ENCODE measurements at places on chromosomes 6 and 20. TPM values are rescaled to one million over a fixed set of nuclear protein-coding genes. Genes with fewer than 3 reads are reported as not detected.

DNA sequence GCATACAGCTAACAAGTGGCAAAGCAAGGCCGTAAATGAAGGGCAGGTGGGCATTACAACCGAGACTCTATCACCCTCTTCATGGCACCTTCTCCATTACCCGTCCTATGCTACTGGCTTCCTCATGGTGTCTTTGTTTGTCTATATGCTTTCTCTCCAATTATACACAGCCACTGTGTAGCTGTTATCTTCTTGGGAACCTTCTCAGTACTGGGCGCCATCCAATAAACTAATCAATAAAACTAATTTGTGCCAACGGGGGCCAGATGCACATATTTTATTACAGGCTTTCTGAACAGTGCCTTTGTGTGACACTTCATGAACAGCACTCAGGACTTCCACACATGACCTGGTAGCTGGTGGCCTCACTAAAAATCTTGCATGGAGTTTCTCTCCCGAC lies 149.8 kb upstream of the PCSK2 start:
- DNase-seq: no peak
- no peaks in the 10 kb centered on the region for H3K4me1 ChIP-seq
- H3K27me3 ChIP-seq: no peaks in the 10 kb centered on the region
- no peak overlapping the region for H3K4me3 ChIP-seq
- H3K27ac ChIP-seq: no peak overlapping the region
- H3K36me3 ChIP-seq: no peaks in the 10 kb centered on the region

DNA sequence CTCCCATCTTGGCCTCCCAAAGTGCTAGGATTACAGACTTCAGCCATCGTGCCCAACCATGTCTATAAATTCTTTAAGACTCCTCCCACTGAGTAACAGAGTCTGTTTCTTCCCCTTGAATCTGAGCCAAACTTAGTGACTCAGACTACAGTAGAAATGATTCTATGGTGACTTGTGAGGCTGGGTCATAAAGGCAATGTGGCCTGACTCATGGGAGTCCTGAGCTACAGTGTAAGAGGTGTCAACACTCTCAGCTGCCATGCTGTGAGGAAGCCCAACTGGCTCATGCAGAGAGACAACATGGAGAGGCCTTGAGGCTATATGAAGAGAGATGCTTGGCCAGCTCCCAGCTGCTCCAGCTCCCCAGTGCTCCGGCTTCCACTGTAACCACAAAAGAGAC lies 5.2 kb upstream of the NRSN2 start:
- H3K36me3 ChIP-seq: no peaks in the 10 kb centered on the region
- no peak overlapping the region for H3K27ac ChIP-seq
- DNase-seq: no peak
- no peaks in the 10 kb centered on the region for H3K27me3 ChIP-seq
- H3K4me1 ChIP-seq: peaks cover 3% of the 10 kb centered on the region
- H3K4me3 ChIP-seq: no peak overlapping the region

DNA sequence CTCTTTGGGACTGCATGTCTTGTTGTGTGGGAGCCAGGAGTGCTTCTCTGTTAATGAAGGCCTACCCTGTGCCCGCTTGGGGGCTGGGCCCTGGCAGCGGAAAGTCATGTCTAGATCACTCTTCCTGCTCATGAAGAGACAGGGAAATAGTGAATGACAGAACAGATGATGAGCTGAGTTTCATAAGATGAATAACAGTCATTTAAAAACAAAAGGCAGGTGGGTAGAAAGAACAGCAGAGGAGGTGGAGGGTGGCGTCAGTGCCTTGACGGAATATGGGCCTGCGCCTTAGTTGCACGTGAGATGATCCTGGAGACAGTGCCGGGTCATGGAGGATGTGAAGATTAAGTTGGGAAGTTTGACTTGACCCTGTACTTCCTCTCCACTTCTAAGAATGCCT lies 85.5 kb downstream of the ARID1B start:
- H3K4me3 ChIP-seq: no peak overlapping the region
- peaks cover 8% of the 10 kb centered on the region for H3K4me1 ChIP-seq
- no peaks in the 10 kb centered on the region for H3K27me3 ChIP-seq
- no peak for DNase-seq

DNA sequence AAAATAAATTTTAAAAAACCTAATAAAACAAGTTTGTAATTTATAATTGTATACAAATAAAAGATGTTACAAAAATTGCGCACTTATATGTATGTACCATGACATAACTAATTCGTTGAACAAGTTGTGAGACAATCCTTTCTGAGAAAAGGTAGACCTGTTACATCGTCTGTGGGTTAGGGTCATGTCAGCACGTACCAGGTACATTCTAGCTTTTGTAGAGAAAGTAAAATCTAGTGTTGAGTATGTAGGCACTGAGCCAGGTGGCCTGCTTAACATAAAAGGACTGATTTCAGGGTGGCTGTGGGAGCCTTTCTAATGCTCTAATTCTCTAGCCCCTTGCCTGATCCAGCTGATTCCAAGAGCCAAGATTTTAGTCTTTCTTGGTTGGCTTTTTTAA lies 10.4 kb downstream of the RPL7L1 start:
- H3K4me1 ChIP-seq: no peaks in the 10 kb centered on the region
- no peak overlapping the region for H3K4me3 ChIP-seq
- no peak overlapping the region for H3K27ac ChIP-seq

The SIRPD gene
- 1.9 TPM for polyA plus RNA-seq

DNA sequence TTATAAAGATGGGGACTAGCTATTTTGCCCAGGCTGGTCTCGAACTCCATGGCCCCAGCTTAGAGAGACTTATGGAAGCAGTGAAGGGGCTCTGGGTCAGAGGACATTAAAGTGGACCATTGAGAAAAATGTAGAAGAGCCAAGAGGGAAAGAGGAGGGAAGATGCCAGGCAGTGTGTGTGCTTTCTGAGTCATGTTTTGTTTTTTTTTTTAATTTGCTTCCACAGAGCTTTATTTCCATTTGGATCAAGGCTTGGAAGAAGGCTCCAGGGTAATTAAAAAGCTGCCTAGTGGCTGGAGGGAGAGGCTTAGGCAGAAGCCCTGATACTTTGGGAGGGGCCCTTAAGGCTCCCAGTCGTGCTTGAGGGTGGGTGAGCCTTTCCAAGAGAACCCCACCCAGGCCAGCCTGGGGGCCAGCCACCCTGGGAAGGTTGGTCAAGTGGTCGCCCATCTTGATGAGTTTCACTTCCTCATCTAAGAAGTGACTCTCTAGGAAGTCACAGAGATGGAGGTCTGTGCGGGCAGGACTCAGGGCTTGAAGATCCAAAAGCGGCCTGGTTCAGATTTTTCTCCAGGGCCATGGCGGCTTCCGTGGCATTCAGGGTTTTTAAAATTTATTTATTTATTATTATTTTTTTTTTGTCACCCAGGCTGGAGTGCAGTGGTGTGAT lies 3.0 kb upstream of the ZNF335 start:
- H3K36me3 ChIP-seq: no peaks in the 10 kb centered on the region
- no peak overlapping the region for H3K27ac ChIP-seq
- no peak for DNase-seq
- H3K4me1 ChIP-seq: no peaks in the 10 kb centered on the region
- no peak overlapping the region for H3K4me3 ChIP-seq

GRCh38 chr20:62305149-62305764 lies 2.5 kb downstream of the ADRM1 start:
- no peak overlapping the region for H3K27ac ChIP-seq
- H3K36me3 ChIP-seq: peaks cover 12% of the 10 kb centered on the region
- no peak overlapping the region for H3K4me3 ChIP-seq
- DNase-seq: no peak
- H3K27me3 ChIP-seq: no peaks in the 10 kb centered on the region

The CCN6 gene
- polyA plus RNA-seq: not detected

GRCh38 chr20:19492116-19492515 lies 265.9 kb upstream of the RIN2 start:
- no peak for DNase-seq
- no peak overlapping the region for H3K4me3 ChIP-seq
- H3K27ac ChIP-seq: no peak overlapping the region
- no peaks in the 10 kb centered on the region for H3K4me1 ChIP-seq

DNA sequence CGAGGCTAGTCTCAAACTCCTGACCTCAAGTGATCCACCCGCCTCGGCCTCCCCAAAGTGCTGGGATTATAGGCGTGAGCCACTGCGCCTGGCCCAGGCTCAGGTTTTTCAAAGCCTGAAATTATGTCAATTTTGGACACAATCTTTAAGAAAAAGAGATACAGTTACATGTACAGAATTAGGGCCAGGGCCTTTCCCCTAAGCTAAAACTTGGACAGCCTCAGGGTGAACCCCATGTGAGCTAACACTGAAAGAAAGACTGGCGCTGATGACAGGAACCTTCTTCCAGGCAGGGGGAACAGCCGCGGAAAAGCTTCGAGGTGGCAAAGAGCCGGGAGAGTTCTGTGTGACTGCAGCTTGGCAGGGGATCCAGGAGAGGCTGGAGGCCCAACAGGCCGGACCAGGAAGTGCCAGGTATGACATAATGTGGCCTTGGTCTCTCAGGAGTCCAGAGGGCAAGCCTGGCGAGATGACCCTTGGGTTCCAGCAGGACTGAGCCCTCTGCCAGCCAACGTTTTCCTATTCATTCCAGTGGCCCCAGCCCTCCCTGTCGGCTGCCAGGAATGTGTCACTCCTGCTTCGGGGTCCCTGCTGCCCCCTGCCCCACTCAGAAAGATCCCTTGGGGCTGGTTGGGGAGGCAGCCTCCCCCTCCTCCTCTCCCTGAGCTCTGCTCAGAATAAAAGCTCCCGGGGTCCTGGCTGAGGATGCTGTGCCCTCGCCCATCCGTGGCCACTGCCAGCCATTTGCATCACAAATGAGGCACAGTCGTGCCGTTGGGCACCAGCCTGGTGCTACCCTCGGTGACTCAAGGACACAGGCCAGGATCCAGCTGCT lies 37.3 kb downstream of the RBM38 start:
- H3K27me3 ChIP-seq: no peaks in the 10 kb centered on the region
- DNase-seq: no peak
- H3K4me1 ChIP-seq: peaks cover 3% of the 10 kb centered on the region
- no peaks in the 10 kb centered on the region for H3K36me3 ChIP-seq

- peaks cover 47% of the 10 kb centered on the region for H3K36me3 ChIP-seq
- no peaks in the 10 kb centered on the region for H3K27me3 ChIP-seq
- no peak overlapping the region for H3K27ac ChIP-seq
- DNase-seq: peak; percentile 12
- H3K4me3 ChIP-seq: no peak overlapping the region
Observed at GRCh38 chr20:41480054-41480770, 113.6 kb upstream of the EMILIN3 start.

- no peak overlapping the region for H3K4me3 ChIP-seq
- no peaks in the 10 kb centered on the region for H3K27me3 ChIP-seq
- peaks cover 6% of the 10 kb centered on the region for H3K4me1 ChIP-seq
- no peaks in the 10 kb centered on the region for H3K36me3 ChIP-seq
- H3K27ac ChIP-seq: no peak overlapping the region
Observed at GRCh38 chr6:1099264-1099663, 212.6 kb upstream of the FOXQ1 start.

Data from lung (tissue), 17 donors.